NCI-H187 treated with DMSO at 0.1 percent for 48 hours (cell line): ENCODE measurements at places on chromosomes 7 and 10.

GRCh38 chr10:129755158-129755591 is 208.9 kb downstream of the EBF3 start:
- no peak for DNase-seq

DNA sequence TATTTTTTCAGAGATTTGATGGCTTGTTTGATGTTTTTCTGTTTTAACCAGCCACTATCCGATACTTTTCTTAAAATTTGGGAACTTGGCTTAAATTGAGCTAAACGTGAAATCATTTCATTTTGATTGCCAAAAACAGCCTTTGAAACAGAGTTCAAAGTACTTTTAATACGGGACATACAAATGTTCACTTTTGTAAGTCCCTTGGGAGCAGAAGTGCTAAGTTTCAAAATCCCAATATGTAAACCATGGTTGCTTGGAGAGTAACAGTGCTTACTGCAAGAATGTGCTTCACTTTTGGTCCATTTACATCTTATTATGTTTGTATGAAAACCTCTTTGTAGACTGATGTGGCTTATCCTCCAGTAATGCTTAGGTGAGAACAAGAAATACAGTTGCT is 10.9 kb downstream of the PNPLA8 start:
- DNase-seq, result no peak

DNA sequence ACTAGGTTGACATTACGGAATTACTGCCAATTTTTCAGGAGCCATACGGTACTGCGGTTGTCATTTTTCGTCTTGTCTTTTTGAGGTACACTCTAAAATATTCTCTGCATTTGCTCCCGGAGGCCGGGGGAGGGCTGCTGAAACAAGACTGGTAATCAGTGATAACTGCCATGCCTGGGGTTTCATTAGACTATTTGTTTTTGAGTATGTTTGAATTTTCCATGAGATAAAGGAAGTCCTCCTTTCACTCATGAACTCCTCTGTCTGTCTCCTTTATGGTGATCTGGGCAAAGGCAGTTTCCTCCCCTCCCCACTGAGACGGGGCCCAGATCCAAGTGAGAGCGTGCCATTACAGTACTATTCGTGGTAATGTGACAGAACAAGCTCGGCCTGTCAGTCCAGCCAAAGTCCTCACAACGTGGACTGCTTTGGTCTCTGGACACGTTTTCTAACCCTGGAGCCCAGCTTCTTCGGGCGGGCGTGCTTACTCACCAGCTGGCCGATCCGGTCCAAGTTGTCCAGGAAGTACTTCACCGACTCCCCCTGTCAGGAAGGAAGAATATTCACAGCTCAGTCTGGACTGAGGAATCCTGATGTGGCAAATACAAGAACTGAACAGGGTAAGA is 45.1 kb downstream of the AMZ1 start:
- no peak for DNase-seq

DNA sequence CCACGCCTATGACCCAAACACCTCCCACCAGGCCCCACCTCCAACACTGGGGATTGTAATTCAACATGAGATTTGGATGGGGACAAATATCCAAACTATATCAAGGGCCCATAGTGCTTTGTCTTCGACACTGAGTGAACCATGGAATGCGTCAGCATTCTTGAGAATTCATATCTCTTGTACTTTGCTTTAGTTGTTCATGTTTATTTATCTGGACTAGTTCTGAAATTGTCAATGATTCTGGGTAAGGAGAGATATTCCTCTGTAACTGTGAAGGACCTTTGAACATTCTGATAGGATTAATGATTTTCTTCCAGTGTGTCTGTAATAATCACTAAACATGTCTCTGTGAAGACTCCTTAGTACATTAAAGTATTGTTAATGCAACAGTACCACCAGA is 374.8 kb downstream of the LRMDA start:
- no peak for DNase-seq

DNA sequence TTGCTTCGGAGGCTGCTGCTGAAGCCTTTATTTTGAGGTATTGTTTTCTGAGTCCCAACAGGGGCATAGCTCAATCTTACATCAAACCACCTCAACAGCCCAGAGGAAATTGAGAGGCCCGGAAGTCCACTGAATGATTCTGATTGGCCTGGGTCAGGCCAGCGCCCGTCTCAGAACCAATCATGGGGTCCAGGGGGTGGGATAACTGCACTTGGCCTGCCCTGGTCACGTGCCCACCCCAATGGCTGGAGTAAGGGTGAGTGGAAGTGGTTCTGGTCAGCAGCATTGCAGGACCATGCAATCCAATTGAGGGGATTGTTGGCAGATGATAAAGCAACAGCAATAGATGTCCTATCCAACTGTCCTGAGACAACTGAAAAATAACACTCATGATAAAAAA is 190.6 kb downstream of the HERPUD2 start:
- no peak for DNase-seq

- no peak for DNase-seq
Observed at GRCh38 chr10:115772606-115773005, 500.4 kb downstream of the GFRA1 start.

DNA sequence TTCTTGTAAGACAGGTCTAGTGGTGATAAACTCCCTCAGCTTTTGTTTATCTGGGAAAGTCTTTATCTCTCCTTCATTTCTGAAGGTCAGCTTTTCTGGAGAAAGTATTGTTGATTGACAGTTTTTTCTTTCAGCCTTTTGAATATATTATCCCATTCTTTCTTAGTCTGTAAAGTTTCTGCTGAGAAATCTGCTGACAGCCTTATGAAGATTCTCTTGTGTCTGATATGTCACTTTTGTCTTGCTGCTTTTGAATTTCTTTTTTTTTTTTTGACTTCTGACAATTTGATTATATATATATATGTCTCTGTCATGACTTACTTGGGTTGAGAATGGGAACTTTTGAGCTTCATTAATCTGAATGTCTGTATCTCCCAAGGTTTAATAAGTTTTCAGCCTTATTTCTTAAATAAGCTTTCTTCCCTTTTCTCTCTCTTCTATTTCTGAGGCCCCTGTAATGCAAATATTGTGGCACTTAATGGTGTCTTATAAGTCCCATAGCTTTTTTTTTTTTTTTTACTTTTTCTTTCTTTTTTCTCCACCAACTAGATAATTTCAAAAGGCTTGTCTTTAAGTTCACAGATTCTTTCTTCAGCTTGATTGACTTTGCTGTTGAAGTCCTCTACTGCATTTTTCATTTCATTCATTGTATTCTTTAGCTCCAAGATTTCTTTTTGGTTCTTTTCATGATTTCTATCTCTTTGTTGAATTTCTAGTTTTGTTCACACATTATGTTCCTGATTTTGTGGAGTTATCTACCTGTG is 81.4 kb upstream of the IL6 start:
- DNase-seq, result no peak

- DNase-seq, result no peak
Observed at GRCh38 chr7:157016024-157016351, 5.5 kb upstream of the MNX1 start.

- no peak for DNase-seq
Observed at GRCh38 chr7:20200361-20200760, 16.8 kb downstream of the MACC1 start.

DNA sequence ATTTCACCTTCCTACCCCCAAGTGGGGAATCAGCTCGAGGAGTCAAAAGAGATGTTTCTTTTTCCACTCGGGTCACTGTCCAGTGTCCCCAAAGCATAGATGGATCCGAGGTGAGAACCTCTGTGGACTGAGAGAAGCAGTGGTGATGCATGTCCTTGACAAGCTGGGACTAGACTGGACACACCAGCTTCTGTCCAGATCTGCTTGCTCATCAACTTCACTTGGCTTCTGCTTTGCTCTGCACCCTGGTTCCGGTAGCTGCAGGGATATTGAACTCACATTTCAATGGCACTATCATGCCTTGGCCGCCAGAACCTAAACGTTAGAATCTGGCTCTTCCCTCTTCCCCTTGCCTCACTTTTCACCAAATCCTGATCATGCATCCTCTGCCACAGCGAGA is 50.3 kb upstream of the CXCL12 start:
- DNase-seq, result no peak

DNA sequence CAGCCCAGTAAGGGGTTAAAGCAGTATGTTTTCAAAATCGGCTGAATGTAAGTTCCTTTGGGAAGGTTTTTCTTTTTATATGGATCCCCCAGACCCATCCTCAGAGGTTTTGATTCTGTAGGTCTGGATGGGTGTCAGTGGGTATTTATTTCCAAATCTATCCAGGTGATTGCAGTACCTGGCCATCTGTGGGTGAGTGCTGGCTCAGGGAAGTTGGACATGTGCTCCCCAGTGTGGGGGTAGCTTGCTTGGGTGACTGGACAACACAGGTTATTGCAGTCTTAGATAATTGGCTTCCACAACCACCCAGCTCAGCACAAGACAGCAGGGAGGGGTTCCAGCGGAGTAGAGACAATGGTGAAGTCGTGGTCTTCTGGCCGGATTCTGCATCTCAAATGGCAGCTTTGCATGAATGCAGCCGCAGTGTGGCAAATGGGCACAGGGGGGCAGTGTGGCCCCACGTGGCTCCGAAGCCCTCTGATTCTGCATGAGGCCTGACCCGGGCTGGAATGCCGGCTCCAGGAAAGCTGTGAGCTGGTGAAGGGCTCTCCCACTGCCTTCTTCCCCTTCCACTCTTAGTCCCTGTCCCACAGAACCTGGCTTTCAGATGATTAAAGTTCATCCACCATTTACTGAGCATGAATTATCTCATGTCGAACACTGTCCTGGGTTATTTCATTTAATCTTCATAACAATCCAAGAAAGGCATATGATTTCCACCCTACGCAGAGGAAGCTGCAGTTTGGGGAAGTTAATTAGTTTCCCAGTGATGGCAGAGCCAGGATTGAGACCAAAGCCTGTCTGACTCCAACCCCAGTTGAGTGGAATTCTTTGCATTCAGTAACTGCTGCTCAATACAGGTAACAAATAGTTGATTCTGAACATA is 64.5 kb upstream of the SYPL1 start:
- no peak for DNase-seq

- DNase-seq, result no peak
Observed at GRCh38 chr7:29798422-29798821, 7.9 kb upstream of the WIPF3 start.

GRCh38 chr10:124180947-124181549 is 87.7 kb upstream of the CHST15 start:
- DNase-seq, result no peak

- DNase-seq, result no peak
Observed at GRCh38 chr10:29950391-29950790, 109.0 kb downstream of the JCAD start.

GRCh38 chr10:100781145-100781665 is 35.8 kb downstream of the PAX2 start:
- DNase-seq, result no peak

- no peak for DNase-seq
Observed at GRCh38 chr10:17410907-17411306, 43.5 kb downstream of the ST8SIA6 start.

- no peak for DNase-seq
Observed at GRCh38 chr10:58651040-58651439, 138.4 kb downstream of the BICC1 start.

GRCh38 chr10:85580585-85580984 is 786.0 kb downstream of the GRID1 start:
- no peak for DNase-seq

DNA sequence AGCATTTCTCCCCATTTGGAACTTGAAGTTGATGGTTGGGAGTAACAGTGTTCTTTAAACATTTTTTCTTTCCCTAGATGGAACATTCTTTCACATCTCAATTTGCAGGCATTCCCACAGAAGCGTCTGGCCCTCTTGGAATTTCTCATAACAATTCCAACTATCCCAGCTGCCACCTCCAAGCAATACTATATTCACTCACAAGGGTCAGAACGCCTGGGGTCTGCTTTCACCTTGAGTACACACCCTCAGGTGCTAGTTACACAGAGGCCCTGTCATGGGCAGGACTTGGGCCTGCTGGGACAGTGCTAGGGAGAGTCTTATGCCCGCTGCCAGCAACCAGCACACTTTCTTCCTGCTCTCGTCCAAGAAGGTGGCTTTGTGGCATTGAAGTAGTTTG is 136.5 kb downstream of the JCAD start:
- no peak for DNase-seq

DNA sequence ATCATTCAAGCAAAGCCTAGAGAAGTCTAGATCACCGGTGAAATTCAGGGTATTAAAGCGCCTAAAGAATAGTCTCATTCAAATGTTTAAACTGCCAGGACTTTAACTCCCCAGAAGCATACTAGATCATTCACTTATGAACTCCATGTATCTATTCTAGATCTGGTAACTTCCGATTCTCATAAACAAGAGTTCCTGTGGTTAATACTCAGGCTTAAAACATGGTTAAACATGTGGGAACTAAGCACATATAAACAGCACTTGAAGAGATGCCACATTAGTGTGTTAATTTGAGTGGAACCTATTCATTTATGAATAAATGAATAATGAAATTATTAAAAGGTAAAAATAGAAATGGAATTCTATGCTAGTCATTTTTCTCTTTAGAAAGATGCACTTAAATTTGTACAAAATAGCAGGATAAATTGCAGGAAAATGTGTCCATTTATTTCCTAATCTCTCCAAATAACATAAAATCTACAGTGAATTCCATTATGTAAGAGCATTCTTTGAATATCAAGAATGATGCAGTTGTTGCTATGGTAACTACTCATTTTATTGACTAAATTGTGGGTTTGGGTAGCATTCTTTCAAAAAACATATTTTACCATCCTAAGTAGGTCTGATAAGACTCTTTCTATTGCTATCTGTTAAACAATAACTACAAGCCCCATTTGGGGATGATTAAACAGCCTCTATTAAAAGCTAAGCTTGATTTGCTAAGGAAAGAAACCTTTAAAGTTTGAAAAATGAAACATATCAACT is 147.6 kb upstream of the TMEM168 start:
- DNase-seq, result no peak

- DNase-seq, result no peak
Observed at GRCh38 chr7:106346167-106346677, 61.4 kb upstream of the NAMPT start.

- DNase-seq, result peak; percentile 67
Observed at GRCh38 chr7:104548861-104549260, 220.5 kb downstream of the LHFPL3 start.

DNA sequence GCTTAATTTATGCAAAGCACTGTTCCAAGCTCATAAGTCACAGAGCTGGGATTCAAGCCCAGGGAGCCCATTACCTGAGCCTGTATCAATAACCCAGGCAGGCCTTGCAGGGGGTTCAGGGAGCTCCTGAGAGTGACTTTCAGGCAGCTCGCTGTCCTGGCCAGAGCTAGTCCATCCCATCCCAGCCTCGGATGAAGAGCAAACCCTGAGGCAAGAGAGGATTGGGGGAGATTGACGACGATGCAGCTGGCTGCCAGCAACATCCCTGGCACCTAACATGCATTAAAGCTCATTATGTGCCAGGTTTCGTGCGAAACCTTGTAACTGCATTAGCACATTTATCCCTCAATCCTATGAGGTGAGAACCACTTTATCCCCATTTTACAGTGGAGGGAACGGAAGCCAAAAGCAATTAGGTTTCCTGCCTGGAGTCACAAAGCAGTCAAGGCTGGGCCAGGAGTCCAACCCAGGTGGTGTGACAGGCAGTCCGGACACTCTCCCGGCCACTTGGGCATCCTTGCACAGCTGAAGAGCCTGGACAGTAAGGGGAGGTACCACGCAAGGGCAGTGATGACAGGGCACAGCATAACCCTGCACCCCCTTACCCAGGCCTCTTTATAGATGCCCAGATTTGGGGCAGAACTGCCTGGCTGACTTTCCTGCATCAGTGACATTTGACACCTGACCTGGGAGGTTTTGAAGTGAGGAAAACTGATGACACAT is 129.8 kb upstream of the CHST15 start:
- no peak for DNase-seq
